ENCODE measurements at places on chromosomes 13 and 19.

DNA sequence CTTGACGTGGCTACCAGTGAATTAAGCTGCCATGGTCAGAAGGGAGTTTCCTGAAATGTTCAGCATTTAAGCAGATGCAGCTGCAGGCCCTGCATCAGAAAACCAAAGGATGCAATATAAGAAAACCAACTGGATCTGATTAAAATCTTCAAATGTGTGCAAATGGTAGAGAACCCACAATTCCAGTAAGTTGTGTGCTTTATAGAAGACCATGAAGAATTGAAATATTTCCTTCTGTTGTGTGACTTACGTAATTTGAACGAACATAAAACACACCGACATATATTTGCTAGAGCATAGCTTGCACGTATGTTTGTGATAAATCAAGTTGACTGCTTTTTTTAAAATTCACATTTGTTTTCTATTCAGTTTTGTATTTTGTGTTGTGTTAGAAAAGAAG, 191.4 kb downstream of the COL4A1 start:
- DNase-seq = no peak

DNA sequence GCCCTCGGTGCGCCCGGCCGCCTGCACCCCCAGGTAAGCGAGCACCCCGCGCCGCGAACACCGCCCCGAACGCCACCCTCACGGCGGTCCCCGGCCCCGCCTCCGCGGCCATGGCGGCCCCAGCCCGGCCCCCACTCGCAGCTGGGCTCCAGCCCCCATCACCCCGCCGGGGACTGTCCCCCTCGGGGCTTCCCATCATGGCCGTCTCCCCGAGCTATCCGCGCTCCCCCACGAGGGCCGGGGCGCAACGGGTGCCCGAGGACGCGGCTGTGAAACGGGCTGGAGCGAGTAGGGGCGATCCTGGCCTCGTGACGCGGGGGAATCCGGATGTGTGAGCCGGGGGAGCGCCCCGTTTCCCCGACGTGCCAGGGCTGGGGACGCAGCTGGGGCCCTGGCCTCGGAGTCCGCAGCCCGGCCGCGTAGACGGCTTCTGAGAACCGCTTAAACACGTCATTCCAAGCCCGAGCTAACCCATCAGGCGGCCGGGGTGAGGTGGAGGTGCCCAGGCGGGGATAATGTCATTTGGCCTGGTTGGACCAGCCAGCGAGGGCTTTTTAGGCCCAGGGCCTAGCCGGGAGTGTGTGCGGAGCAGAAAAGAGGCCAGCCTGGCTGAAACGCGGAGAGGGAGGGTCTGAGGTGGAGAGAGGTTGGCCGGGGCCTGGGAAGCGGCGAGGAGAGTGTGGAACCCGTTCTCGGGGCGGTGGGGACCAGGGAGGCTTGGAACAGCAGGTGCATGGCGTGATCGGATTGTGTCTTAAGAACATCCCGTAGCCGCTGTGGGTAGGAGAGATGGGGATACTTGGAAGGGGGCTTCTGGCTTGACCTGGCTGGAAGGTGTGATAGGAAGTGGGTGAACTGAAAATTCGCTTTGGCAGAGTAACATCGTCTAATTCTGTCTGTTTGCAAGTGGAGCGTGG, 550 bp downstream of the CERS4 start:
- no peak for DNase-seq

GRCh38 chr13:45439781-45440462, 21.7 kb upstream of the SLC25A30 start:
- no peak for DNase-seq

GRCh38 chr13:57858376-57858775, 226.8 kb downstream of the PCDH17 start:
- DNase-seq = peak; percentile 33

DNA sequence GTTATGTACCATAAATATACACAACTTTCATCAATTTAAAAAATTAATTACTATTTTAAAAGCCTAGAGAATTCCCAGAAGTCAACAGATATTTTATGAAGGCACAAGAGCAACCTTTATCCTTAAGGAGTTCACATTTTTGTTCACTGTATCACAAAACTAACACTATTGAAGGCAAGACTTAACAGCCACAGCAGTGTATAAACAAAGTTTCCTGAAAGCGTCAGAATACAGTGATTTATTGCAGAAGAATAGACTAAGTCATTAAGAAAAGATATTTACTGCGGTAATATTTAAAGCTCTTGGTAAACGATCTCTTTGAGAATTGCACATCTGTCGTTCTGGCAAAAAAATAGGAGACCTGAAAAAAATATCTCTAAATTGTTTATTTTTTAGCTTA, 419.3 kb upstream of the NBEA start:
- no peak for DNase-seq

- peak; percentile 42 for DNase-seq
These were observed 11.8 kb downstream of the LRRC4B start for GRCh38 chr19:50556282-50557008.

GRCh38 chr19:39405958-39406655, 540 bp upstream of the ZFP36 start:
- peak; percentile 21 for DNase-seq

DNA sequence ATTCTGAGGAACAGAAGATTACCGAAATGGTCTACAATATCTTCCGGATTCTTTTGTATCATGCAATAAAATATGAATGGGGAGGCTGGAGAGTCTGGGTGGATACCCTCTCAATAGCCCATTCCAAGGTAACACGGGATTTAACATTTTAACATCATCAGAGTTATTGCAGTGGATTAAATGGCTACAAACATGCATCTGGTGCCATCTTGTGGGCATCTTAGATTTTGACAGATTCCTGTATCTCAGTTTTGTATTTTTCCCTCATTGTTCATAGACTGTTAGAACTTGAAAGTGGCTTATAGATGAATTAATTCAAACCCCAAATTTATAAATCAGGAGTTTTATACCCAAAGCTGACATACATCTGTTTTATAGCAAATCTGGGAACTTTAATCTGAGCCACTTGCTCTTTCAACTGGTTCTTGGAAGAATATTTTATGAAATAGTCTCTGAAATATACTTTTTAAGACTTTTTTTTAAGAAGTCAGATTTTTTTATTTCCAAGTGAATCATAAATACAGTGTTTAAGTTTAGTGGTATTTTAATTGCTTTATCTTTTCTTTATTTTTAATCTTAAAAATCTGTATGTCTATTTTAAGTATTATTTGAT, 215.2 kb downstream of the NBEA start:
- peak; percentile 56 for DNase-seq

DNA sequence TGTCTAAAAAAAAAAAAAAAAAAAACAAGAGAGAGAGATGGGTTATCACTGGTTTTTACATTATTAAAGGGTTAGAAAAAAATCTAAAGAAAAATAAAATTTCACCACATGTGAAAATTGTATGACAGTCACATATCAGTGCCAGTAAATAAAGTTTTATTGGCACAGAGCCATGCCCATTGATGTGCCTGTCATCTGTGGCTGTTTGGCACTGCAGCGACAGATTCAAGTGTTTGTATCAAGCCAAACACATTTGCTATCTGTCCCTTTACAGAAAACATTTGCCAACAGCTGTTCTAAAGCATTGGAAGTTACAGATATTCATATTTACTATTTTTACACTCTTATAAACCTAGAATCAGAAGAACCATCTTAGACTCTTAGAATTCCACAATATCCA, 16.3 kb downstream of the FCHO1 start:
- DNase-seq = no peak

GRCh38 chr13:99075268-99076191, 97.7 kb upstream of the DOCK9 start:
- no peak for DNase-seq

- DNase-seq = no peak
These were observed 412.2 kb upstream of the TSHZ3 start for GRCh38 chr19:31761281-31761913.

GRCh38 chr13:59416561-59416960, 747.2 kb downstream of the DIAPH3 start:
- DNase-seq = no peak

GRCh38 chr19:23378948-23379347, 16.3 kb downstream of the ZNF91 start:
- no peak for DNase-seq
